Mesendoderm (in vitro differentiated cells): ENCODE measurements at places on chromosomes 13 and 19.

DNA sequence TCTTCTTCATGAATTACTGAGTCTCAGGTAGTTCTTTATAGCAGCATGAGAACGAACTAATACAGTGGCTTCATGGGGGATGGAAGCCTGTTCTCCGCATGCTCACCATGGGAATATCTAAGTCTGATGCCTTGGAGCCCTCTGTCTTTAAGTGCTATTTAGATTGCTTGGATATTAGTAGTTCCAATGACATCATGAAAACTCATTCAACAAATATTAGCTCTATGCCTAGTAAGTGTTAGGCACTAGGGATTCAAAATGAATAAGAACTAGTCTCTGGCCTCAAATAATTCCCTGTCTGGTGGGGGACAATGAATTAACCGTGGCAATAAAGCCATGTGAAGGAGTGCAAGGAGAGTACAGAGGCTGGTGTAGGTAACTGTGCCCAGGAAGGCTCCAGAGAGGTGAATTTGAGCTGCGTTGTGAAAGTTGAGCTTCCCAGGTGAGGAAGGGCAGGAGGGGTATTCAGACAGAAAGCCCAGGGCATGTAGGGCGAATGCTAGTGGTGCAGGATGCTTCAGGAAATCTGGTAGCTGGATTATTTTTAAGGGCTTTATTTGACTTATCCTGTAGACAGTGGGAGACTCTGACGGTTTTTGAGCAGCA lies 6.1 kb upstream of the WASF3 start:
- DNase-seq, result no peak

GRCh38 chr13:100547791-100548201 lies 40.8 kb downstream of the GGACT start:
- DNase-seq, result no peak

GRCh38 chr19:16957151-16957701 lies 68.4 kb downstream of the F2RL3 start:
- DNase-seq, result no peak

DNA sequence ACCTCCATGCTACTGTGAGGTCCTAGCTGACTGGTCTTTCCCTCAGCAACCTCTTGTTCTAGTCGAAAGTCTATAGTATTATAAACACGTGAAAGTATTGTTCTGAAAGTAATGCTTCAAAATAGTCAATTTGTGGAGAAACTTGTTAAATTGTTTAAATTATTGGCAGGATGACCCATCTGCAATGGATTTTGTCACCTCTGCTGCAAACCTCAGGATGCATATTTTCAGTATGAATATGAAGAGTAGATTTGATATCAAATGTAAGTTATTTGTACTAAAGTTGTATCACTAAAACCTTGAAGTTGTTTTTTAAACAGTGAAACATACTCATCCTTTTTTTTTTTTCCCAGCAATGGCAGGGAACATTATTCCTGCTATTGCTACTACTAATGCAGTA lies 25.9 kb downstream of the UBA2 start:
- no peak for DNase-seq

GRCh38 chr19:29645911-29646310 lies 19.4 kb upstream of the PLEKHF1 start:
- DNase-seq, result no peak

DNA sequence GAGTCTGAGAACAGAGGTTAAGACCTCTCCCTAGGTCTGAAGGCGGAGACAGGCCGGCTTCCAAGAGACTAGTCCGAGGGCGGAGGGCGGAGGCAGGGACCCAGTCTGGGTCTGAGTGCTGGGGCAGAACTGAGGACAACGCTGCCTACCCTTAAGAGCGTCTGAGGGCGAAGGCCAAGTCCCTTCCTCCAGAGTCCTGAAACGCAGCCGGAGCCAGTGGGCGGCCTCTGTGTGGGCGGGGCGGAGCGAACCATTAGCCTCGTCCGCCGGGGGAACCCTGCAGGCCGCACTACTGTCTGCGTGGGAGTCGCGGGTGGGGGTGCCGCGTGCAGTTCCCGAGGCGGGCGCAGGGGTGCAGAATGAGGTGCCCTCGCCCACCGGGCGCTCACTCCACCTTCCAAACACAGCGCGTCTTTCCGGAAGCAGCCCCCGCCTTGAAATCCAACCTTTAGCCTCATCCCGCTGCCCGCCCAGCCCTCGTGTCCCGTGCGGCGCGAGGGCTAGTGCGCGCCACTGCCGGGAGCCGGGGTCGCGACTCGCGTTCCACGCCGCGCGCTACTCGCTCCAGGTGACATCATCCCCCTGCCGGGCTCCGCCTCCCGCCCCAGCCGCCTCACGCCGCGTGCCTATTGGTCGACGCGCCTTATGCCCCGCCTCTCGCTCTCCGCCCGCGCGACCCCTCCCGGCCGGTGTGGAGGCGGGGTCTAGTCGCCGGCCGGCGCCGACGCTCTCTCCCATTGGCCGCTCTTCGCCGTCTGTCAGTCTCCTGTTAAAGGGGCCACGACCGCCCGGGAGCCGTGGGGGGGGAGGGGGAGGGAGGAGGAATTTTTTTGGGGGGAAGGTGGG lies at the start of gene C19orf73:
TSS of gene C19orf73 (minus strand) at position 579 of the 846 bp plus-strand sequence. CDS start at position 458, 121 bp downstream.
- DNase-seq, result peak; percentile 95

DNA sequence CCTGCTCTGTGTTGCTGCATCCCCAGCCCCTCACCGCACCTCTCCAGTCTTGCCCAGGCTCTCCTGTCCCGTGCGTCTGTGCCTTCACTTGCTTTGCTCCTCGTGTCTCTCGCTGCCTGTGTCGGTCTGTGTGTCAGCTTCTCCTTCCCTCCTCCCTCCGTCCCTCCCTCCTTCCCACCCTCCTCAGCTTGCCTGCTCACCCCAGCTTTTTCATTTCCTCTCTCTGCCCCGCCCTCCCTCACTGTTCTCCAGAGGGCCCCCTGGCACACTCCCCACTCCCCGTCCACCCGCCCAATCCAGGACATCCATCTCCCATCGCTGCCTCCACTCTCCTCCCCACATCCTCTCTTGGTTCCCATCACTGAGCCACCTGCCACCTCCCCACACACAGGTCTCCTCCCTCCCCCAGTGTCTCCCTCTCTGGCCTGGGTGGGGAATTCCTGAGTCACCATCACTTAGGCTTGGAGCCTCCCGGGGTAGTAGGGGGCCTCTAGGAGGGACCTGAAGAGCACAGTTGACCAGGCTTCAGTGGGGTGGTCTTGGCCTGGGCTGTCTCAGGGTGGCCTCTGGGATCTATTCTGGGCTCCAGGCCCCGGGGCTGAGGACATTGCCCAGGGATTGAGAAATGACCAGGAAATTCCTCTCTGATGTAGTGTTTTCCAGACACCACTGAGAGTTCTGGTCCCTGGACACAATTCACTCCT lies at the start of gene PTGIR:
TSS of gene PTGIR (minus strand) at position 132 of the 704 bp plus-strand sequence. CDS start 864 bp downstream, outside the sequence.
- peak; percentile 58 for DNase-seq
